NCI-H748 treated with DMSO at 0.1 percent for 48 hours (cell line): ENCODE measurements at places on chromosomes 13 and 19.
A peak's percentile ranks its signal among the peaks of the same experiment; 100 is the strongest.

DNA sequence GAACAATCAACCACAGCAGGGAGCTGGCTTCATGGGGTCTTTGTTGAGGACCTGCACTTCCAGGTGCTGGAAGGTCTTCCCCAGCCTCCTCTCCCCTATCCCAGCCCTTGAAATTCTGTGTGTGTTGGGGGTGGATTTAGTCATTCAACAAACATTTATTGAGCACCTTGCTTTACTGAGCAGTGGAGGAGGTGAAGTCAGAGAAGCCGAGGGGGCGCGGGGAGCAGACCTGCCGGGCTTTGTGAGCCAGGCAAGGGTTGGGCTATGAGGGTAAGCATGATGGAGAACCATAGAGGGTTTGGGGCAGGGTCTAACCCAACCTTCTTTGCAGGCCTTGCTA, 3.5 kb upstream of the C19orf85 start:
- no peak for DNase-seq

GRCh38 chr19:1066748-1067340, at the start of gene ARHGAP45:
TSS of gene ARHGAP45 (plus strand) at chr19:1067167. CDS start at chr19:1067406, 239 bp downstream.
- DNase-seq, result no peak

GRCh38 chr13:52780092-52780491, 40.5 kb upstream of the CNMD start:
- DNase-seq, result no peak

DNA sequence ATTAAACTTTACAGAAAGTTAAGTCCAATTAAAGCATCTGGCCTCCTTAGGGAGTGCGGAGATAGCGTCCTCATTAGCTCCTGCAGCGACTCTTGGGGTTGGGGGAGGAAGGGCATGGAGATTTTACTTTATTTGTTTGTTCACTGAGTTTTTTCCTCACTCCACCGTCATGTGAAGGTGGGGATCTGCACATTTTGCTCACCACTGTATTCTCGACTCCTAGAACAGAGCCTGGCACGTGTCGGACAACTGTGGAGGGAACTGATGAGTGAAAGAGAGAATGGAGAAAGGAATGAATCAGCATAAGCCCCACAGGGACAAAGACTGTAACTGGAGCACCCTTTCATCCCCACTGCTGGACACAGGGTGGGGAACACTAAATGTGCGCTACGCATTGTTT, 205.1 kb upstream of the TSHZ3 start:
- DNase-seq, result no peak

- DNase-seq, result no peak
Observed at GRCh38 chr13:50170447-50171037, 155.3 kb downstream of the KCNRG start.

DNA sequence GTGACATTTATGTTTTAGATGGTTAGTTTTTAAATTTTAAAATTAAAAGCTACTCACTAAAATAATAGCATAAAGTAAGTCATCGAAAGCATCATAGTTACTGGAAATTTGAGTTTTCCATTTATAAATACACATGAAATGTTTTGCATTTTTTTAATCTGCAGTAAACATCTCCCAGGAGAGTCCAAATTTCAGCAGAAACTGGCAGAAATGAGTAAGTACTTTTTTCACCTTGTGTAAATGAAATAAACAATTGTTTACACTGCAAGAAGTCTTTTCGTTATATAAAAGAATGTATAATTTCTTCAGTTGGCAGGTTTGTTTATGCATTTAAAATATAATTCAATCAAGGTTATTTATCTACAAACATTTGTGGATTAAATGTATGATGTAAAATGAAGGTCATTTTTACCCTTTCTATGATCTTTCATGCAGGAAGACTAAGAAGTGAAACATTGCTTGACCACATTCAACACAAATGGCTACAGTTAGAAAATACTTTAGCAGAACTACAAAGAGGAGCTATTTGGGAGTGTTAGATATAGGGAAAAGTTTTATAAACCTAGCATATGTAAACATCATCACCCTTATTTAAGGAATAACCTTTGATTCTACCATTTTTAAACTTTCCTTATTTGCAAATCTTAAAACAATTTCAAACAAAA, 55.6 kb downstream of the RCBTB2 start:
- no peak for DNase-seq

- DNase-seq, result no peak
Observed at GRCh38 chr19:34598217-34599155, 78.5 kb downstream of the SCGB2B2 start.

- peak; percentile 62 for DNase-seq
Observed at GRCh38 chr19:19224852-19225494, 13.2 kb downstream of the NCAN start.

- DNase-seq, result no peak
Observed at GRCh38 chr13:100650326-100650725, 24.3 kb downstream of the TMTC4 start.

DNA sequence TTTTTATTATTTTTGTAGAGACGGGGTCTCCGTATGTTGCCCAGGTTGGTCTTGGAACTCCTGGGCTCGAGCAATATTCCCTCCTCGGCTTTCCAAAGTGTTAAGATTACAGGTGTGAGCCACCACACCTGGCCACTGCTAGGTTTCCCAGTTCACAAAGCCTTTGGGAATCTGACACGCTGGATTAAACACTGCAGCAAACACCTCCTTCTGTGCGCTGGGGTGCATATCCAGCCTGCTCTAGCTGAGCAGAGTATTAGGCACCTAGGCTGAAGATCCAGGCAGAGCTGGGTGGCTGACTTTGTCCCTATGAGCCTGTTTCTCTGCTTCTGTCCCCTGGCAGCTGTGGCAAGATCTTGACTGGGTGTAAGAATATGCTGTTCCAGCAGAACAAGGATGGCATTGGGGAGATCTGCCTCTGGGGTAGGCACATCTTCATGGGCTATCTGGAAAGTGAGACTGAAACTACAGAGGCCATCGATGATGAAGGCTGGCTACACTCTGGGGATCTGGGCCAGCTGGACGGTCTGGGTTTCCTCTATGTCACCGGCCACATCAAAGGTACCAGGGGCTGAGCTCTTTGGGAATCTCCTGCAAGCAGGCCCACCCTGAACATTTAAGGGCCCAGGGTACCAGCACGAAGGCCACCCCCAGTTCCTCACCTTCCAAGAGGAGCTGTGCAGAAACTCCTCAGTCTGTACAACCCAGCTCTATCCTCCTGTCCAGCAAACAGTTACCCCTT, 49.8 kb downstream of the ACSBG2 start:
- DNase-seq, result no peak

- peak; percentile 28 for DNase-seq
Observed at GRCh38 chr13:25971459-25972145, 80.2 kb downstream of the SHISA2 start.

- DNase-seq, result no peak
Observed at GRCh38 chr19:56597696-56598095, 2.6 kb downstream of the ZNF71 start.

DNA sequence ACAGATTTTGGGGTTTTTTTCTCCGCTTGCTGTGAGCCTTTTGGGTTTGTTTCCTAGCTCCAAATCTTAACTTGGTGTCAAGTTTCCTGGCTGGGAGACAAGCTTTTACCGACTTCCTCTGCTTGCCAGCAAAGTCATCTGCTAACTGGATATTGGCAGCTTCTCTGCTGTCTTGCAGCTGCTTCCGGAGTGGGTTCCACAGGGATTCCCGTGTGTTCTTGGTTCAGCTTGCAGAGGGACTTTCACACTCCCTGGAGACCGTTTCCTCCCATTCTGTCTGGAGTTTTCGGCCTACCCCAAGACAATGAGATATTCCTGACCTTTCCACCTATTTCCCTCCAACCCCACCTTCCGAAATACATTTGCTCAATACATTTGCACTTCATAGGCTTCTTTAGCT, 2.2 kb upstream of the COLGALT1 start:
- no peak for DNase-seq

- no peak for DNase-seq
Observed at GRCh38 chr19:50837300-50837699, 3.9 kb upstream of the KLK15 start.

GRCh38 chr13:84705982-84706710, 823.9 kb upstream of the SLITRK1 start:
- DNase-seq, result no peak

DNA sequence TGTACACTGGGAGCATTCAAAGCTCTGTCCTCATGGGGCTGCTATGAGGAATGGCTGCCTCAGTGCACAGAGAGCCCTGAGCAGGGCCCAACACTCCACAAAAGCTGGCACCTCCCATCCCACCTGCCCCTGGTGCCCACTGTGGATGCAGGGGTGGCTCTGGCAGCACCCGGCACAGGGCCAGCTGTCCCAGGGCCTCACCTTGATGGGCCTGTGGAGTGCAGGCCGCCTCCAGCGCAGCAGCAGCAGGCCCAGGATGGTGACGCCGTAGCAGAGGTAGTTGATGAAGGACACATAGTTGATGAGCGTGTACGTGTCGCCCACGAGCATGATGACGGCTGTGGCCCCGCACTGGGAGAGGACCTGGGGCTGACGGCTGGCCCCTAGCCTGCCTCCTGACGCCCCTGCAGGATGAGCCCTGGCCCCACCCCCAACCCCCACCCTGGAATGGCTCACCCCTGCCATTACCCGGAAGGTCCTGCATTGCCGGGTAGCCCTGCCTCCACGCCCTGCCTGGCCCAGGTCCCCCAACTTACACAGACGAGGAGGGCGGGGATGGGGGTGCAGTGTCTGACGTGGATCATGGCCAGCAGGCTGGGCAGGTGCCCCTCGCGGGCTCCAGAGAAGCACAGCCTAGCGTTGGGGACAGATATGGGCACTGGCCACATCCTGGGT, 15.2 kb downstream of the SLC7A10 start:
- no peak for DNase-seq

DNA sequence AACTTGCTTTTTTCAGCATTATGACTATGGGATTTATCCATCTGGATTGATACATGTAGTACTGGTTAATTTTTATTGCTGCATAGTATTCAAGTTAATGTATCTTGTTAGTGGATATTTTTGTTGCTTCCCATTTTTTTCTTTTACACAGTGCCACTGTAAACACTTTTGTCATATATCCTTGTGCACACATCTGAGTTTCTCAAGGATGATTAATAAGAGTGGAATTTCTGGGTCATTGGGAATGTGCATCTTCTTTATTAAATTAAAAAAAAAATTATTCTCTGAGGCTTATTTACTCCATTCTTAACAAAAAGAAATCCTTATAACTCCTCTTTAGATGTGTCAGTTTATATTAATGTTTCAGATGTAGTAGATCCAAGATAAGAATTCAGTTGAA, 27.3 kb downstream of the B3GLCT start:
- no peak for DNase-seq

- no peak for DNase-seq
Observed at GRCh38 chr19:29139227-29139626, 73.7 kb downstream of the UQCRFS1 start.

GRCh38 chr19:22335716-22336115, 49.5 kb downstream of the ZNF729 start:
- no peak for DNase-seq

DNA sequence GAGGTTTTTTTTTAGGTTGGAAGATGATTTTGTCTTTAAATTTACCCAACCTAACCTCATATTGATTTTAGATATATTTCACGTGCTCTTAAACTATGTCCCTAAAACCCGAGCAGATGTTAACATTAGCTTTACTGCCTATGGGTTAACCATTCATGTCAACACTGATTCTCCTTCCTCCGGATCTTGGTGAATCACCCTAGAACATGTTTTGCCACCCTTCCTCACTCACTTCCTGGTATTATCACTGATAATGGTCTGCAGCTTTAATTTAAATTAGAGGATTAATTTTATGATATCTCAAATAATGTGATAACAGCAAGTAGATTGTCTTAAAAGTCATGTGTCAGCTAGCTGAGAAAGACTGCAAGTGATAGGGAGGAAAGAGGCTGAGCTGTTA, 31.9 kb downstream of the HTR2A start:
- no peak for DNase-seq

GRCh38 chr13:26053418-26053980, 1.7 kb upstream of the SHISA2 start:
- no peak for DNase-seq

GRCh38 chr19:55240713-55241020, 12.1 kb upstream of the TMEM86B start:
- DNase-seq, result no peak

DNA sequence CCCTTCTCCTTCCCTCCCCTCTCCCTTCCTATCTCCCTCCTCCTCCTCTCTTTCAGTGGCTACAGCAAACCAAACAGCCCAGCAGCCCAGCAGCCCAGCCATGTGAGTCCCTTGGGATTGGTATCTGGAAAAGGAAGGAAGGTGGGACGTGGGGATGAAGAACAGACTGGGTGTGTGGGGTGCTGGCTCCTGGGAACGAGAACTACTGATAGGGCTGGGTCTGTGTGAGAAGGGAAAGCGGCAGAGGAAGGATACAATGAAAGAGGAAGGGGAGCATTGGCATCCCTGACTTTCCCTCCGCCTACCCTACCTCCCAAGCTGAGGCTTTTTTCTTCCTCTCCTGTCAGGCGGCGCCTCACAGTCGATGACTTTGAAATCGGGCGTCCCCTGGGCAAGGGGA, 863 bp downstream of the AURKC start:
- DNase-seq, result no peak

GRCh38 chr19:14066134-14066533, 4.3 kb upstream of the PALM3 start:
- DNase-seq, result no peak

- no peak for DNase-seq
Observed at GRCh38 chr19:47660435-47660832, 51.5 kb downstream of the BICRA start.
